Stimulated activated CD8-positive, alpha-beta memory T cell treated with anti-CD3 and anti-CD28 coated beads, Interleukin-15, amount 100 ng/mL, for 1 hour (primary cell): ENCODE measurements at places on chromosomes 6 and 20.

DNA sequence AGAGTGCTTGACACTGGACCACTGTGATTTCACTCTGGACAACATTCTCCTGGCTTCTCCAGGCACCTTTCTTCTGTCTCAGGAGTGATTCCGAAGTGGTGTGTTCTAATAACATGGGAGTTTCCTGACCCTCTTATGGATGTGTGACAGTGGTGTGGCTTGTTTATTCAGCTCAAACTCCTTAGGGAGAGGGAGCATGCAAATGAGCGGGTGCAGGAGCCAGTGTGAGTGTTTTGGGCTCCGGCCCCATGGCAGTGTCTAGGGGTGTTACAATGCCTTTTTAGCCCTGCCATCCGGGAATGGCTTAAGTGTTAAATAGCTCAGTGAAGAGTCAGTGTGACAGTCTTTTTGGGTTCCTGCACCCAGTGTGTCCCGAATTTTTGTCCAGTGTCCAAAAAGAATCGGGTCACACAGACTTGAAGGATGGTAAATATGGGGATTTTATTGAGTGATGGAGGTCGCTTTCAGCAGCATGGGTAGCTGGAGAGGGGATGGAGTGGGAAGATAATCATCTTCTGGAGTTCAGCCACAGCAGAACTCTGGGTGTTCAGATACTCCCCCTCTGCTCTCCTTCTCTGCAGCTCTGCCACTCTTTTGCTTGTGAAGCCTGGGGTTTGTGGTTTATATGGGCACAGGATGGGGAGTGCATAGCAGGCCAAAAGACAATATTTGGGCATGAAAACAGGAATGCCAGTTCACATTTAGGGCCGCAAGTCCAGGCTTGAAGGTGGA lies 928.9 kb upstream of the CITED2 start:
- DNase-seq, result no peak

- DNase-seq, result peak; percentile 83
Observed at GRCh38 chr6:2999618-3000557, at the start of gene NQO2. NQO2 (plus strand) TSS chr6:2999894; CDS start chr6:3006553, 6,659 bp downstream.

- no peak for DNase-seq
Observed at GRCh38 chr6:125981571-125982185, 4.7 kb upstream of the TRMT11 start.

DNA sequence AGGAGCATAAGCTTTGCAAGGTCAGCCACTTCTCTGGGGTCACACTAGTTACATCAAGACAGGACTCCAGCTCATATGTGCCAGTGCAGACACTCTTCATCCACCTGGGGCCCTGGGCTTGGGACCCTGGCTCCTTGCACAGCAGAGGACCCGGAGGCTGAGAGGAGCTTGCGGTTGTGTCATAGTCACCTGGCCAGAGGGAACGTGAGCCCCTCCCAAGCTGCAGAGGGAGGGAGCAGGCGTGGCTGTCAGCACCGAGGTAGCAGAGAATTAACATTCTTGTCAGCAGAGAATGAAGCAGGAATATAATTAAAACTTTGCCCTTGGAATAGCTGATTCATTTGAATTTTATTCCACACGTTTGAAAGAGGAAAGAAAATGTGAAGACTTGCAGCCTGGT lies 36.8 kb downstream of the BCAS4 start:
- DNase-seq, result no peak

- DNase-seq, result no peak
Observed at GRCh38 chr6:32449088-32449736, 9.5 kb downstream of the HLA-DRA start.

- no peak for DNase-seq
Observed at GRCh38 chr6:138000941-138001340, 106.3 kb downstream of the PERP start.

DNA sequence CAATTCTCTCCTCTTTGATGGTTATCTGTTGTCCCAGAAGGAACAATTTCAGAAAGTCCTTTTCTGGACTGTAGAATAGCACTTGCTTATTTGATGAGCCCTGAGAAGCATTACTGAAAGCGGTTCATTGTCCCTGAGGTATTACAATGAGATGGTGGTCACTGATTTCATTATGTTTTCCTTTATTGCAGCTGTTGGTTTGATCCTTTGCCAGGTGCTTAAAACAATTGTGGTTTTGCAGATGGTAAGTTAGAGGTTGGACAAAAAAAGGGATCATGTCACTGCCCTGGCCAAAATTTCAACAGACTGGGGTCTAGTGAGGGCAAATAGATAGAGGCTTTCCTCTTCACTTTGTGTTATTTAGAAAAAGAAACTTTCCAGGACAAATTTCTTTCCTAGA lies 61.9 kb downstream of the ESR1 start:
- no peak for DNase-seq

DNA sequence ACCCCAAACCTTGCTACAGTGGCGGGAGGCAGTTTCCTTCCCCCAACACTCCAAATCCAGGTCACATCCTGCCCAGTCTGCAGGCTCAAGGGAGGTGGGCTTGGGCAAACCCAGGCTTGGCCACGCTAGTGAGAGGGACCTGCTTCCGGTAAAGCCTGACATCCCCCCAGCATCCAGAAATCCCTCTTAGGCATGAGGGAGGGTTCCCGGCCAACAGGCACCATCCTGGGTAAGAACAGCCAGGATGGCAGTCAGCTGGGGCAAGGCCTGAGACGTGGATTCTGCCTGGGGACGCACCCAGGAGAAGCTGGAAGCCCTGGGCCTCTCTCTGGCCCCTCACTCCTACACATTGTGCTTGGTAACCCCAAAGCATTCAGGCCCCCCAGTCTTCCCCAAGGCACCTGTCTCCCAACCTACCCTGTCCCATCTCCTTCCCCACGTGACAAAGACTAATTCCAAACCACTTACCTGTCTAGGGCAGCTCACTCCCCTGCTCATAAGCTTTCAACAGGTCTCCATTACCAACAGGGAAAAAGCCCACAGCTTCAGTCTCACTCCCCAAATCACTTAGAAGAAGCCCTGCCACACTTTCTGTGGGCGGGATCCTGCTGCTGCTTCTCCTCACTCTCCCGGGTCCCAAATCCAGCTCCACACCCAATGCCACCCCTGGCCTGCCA lies 2.1 kb downstream of the C20orf144 start:
- DNase-seq, result no peak

- no peak for DNase-seq
Observed at GRCh38 chr6:166167258-166167731, 356 bp downstream of the TBXT start.

- no peak for DNase-seq
Observed at GRCh38 chr20:4247898-4248858, 232.8 kb upstream of the RNF24 start.

DNA sequence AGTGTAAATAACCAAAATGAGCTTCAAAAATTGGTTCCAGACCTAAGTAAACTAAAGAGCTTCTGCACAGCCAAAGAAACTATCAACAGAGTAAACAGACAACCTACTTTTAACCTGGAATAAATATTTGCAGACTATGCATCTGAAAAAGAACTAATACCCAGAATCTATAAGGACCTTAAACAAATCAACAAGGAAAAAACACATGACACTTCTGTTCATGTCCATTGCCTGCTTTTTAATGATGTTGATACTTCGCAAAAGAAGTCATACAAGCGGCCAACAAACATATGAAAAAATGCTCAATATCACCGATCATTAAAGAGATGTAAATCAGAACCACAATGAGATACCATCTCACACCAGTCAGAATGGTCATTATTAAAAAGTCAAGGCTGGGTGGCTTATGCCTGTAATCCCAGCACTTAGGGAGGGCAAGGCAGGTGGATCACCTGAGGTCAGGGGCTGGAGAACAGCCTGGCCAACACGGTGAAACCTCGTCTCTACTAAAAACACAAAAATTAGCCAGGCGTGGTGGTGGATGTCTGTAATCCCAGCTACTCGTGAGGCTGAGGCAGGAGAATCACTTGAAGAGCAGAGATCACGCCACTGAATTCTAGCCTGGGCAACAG lies 42.5 kb upstream of the DST start:
- no peak for DNase-seq

- no peak for DNase-seq
Observed at GRCh38 chr6:169292338-169293124, 38.9 kb upstream of the THBS2 start.

DNA sequence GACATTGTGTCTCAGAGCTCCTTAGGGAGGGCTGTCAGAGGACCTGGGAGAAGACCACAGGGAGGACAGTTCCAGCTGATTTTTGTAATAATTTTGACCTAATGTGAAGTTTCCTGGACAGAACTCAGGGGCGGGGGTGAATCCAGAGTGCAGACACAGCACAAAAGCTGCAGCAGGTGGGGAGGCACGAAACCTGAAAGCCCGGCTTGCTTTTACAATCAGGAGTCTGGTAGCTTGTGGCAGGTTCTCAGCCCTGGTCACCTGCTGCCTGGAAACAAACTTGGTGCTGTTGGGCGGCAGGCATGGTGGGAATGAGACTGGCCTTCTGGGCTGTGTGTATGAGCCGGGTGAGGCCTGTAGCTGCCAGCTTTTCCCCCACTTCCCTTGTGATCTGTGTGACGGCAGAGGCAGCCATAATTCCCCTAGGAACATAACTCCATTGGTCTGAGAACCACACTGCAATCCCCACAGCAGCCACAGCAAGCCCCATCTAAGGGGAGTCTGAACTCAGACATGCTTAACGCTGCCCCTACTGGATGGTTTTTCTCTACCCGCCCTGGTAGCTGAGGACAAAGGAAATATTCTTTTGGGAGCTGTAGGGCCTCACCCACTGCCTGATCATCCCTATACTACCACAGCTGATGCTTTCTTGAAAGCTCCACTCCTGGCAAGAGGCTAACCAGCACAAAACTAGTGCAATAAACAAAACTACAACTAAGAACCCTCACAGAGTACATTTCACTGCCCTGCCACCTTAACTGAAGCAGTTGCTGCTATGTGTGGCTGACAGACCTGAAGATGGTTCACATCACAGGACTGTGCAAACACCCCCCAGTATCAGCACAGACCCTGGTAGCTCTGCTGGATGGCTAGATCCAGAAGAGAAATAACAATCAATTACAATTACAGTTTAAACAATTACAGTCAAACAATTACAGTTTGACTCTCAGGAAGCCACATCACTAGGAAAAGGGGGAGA lies 1055.1 kb upstream of the GJE1 start:
- DNase-seq, result no peak

DNA sequence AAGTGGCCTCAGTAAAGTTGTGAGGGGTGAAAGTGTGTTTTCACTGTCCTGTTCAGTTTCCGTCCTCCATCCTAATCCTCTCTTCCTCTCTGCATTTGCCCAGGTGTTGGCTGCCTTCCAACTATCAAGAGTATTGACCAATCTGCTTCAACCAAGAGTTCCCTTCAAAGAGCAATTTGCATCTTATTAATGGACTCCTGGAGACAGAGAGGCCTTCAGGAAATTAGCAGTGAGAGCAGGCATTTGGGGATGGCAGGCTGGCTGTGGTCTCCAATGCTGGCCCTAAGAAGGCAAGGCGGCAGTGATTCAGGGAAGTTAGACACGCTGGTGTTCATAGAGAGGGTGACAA lies 77.2 kb downstream of the GPR6 start:
- no peak for DNase-seq

DNA sequence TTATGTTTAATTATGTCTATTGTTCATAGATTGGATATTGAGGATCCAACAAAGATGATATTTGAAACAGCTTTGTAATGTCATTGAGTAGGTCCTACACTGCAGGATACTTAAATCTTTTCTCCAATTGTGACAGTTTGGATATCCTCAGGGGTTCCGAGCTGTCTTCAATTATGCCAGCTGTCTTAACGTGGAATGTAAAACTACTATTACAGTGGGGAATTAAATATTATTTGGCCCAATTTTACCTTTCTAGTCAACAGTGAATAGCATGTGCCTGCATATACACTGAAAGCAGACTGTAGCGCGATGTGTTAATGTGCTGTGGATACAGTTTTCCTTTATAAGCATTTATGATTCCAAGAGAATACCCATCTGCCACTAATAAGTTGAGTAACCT lies 156.9 kb downstream of the GRIK2 start:
- no peak for DNase-seq

DNA sequence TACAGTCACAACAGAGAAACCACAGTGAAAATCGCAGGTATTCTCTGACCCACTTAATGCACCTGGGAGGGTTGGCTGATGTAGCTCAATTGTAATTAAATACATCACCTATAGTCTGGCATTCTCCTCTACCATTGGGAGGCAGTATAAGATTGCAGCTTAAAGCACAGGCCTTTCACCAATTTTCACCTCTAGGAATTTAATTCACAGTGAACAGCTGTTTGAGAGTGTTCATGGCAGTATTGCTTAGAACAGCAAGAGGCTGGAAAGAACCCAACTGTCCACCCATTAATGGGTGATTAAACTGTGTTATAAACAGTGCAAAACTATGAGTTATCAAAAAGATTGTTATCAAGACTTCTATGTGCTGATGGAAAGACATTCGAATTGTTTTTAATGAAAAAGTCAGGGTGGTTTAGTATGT lies 2.0 kb downstream of the EDEM2 start:
- DNase-seq, result no peak

GRCh38 chr6:112603726-112604125 lies 256.6 kb downstream of the RFPL4B start:
- DNase-seq, result no peak

DNA sequence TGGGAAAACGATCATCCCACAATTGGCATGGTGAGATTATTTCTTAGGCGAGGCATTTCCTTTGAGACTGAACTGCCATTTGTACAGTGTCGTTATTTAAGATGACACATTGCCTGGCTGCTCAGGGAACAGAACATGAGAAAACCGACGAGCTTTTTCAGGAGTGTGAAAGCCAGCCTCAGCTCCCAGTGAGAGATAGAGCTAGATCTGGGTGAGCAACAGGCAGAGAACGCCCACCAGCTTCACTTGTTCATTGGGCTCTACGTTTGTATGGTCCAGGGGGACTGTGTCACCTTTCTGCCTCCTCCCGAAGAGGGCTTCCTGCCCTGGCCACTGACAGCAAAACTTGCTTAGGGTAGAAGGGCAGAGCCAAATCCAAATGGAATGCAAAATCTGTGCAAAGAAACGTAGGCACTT lies 378.1 kb downstream of the RNGTT start:
- no peak for DNase-seq

DNA sequence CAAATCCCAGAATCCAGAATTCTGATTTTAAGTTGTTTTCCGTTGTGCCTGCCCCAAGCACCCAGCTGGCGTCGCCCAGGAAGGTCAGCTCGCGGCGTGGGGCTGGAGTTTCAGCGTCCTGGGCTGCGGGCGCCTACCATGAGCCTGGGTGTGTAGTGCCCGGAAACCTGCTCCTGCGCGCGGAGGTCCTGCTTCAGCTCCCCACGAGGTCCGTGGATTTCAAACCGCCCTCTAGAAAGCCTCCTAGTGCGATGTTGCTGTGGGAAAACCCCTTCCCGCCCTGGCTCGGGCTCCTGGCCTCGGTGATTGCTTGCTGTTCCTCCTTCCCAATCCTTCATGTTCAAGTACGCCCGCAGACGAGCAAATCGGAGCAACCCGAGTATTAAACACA lies 51.3 kb upstream of the NRN1 start:
- DNase-seq, result no peak

GRCh38 chr6:39273406-39273821 lies 40.8 kb downstream of the KCNK17 start:
- no peak for DNase-seq

GRCh38 chr20:49230561-49231133 lies 11.4 kb downstream of the DDX27 start:
- no peak for DNase-seq

- DNase-seq, result no peak
Observed at GRCh38 chr20:58826271-58826670, 24.4 kb downstream of the GNAS-AS1 start.
